ENCODE measurements at places on chromosomes 3 and 15. TPM values are rescaled to one million over a fixed set of nuclear protein-coding genes. Genes with fewer than 3 reads are reported as not detected.

The MYZAP gene
- total RNA-seq = 5.1 TPM

The GRM2 gene
- total RNA-seq = 0.81 TPM

DNA sequence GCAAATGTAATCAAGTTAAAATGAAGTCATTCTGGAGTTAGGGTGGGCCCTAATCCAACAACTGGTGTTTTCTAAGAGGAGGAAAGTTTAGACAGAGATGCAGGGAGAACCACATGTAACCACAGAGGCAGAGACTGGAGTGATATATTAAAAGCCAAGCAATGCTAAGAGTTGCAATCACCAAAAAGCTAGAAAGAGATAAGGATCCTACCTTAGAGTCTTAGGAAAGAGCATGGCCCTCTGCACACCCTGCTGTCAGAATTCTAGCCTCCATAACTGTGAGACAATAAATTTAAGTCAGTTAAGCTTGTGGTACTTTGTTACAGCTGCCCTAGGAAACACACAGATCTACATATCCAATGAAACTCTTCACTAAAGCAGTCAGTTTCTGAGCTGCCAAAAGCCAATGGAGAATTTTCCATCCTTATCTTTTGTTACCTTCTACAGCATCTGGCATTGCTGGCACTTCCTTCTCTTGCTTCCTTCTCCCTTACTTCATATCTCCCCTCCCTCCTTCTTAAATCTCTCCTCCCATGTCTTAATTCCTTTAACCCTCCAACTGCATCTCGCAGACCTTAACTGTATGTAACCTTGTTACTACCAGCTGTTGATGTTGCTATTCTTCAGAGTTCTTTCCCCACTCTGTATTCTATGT is 11.2 kb downstream of the DCBLD2 start:
- H3K27me3 ChIP-seq = no peaks in the 10 kb centered on the region
- no peak overlapping the region for H3K4me3 ChIP-seq
- peaks cover 53% of the 10 kb centered on the region for H3K36me3 ChIP-seq
- H3K27ac ChIP-seq = no peak overlapping the region
- H3K4me1 ChIP-seq = peaks cover 35% of the 10 kb centered on the region
- DNase-seq = no peak

DNA sequence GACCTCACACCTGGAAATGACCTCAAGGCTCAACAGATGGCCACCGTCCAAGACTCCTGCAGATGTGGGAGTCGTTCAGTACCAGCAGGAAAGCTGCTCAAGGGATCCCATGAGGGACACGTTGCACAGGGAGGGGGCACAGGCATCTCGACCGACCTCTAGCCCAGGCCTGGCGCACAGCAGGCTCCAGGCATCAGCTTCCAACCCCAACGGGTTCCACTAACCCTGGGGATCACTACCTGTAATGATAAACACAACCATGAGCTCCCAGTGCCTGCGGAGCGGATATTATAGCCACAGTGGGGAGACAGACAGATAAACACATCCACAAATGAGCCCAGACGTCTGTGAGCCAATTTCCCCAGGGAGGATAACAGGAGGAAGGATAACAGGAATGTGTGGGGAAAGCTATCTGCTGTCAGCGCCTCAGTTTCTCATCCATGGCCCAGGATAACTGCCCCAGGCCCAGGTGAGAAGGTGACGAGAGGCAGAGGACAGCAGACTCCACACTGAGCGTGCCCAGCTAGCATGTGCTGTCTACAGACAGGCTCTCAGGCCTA is 19.9 kb downstream of the NUP210 start:
- H3K27ac ChIP-seq = no peak overlapping the region
- H3K36me3 ChIP-seq = peaks cover 13% of the 10 kb centered on the region
- no peaks in the 10 kb centered on the region for H3K27me3 ChIP-seq
- DNase-seq = no peak
- H3K4me1 ChIP-seq = no peaks in the 10 kb centered on the region

DNA sequence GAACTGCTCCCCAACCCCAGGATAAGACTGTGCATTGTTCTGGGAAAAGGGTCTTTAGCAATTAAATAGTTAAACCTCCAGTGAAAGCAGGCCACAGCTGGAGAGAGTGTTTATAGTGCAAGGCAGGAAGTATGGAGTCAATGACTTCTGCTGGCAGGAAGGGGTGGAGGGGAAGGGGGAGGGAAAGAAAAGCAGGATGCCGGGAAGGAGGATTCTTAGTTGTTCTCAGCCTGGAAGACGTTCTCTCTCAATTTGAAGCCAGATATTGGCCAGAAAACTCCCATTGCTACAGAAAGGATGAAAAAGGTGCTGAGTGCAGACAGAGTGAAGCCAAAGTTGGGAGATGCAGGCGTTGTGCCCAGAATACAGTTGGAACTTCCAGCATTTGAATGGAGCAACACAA is 35.7 kb upstream of the ACTL6A start:
- H3K4me3 ChIP-seq = no peak overlapping the region
- H3K27ac ChIP-seq = no peak overlapping the region
- H3K36me3 ChIP-seq = no peaks in the 10 kb centered on the region
- no peaks in the 10 kb centered on the region for H3K4me1 ChIP-seq
- no peak for DNase-seq

DNA sequence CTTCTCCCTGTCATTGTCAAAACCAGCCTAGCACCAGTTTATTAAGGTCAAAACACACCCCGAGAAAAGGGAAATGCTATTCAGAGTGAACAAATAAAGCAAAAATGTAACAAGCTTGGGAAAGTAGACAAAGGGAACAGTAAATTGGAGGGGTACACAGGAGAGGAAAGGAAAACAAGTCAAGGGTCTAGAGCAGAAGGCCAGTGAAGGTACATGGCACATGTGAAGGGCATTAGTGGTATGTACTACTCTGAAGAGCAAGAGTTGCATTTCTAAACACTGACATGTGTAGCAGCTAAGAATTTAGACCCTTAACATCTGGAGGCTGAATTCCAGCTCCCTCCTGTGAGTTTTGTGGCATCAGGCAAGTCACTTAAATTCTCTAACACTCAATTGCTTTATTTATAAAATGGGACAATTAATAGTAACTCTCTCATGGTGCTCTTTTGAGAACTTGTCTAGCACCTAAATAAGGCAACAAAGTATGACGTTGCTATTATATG is 244.3 kb upstream of the ADAMTS9 start:
- no peak for DNase-seq
- H3K27ac ChIP-seq = no peak overlapping the region
- H3K4me1 ChIP-seq = peaks cover 9% of the 10 kb centered on the region
- no peaks in the 10 kb centered on the region for H3K36me3 ChIP-seq

DNA sequence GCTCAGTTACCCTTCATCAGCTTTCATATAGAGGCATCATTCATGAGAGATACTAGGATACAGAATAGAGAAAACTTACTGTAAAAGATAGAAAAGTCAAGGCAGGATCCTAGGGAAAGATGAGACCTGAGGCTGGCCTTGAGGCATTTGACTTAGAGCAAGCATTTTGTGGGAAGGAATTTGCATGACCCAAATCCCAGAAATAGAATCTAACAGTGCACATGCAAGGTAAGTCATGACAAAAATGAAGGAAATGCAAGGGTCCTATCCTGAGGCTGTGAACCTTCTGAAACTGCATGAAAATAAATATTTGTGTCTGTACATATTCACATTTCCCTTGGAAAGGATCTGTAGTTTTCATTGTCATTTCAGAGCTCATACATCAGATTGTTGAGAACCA is 122.3 kb downstream of the HCN4 start:
- H3K36me3 ChIP-seq = no peaks in the 10 kb centered on the region
- no peaks in the 10 kb centered on the region for H3K27me3 ChIP-seq
- DNase-seq = no peak
- no peak overlapping the region for H3K4me3 ChIP-seq

GRCh38 chr3:159652452-159652851 is 336.2 kb upstream of the IL12A start:
- DNase-seq = no peak
- no peak overlapping the region for H3K4me3 ChIP-seq
- no peak overlapping the region for H3K27ac ChIP-seq
- H3K4me1 ChIP-seq = peaks cover 9% of the 10 kb centered on the region
- no peaks in the 10 kb centered on the region for H3K36me3 ChIP-seq
- H3K27me3 ChIP-seq = no peaks in the 10 kb centered on the region

- DNase-seq = no peak
- H3K4me1 ChIP-seq = peaks cover 12% of the 10 kb centered on the region
- H3K4me3 ChIP-seq = no peak overlapping the region
- no peaks in the 10 kb centered on the region for H3K27me3 ChIP-seq
Observed at GRCh38 chr15:62964251-62964650, 78.3 kb upstream of the TPM1 start.

DNA sequence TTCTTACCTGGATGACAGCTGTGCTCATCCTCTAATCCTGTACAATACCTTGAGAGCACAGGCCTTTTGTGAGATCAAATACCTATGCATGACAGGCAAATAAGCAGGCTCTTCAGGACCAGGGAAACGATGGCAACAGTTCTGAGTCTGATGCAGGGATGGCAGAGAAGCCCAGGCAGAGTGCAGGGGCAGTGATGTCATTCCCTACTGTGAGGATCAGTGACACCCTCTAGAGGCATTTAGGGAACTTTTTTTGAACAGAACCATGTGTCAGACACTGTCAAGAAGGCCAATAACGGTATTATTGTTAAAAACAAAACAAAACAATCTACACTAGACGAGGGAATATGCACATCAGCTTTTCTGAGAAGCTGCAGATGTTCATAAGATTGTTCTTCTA is 314.8 kb upstream of the CTDSPL start:
- no peak overlapping the region for H3K27ac ChIP-seq
- H3K36me3 ChIP-seq = no peaks in the 10 kb centered on the region
- no peak overlapping the region for H3K4me3 ChIP-seq
- DNase-seq = peak; percentile 3

DNA sequence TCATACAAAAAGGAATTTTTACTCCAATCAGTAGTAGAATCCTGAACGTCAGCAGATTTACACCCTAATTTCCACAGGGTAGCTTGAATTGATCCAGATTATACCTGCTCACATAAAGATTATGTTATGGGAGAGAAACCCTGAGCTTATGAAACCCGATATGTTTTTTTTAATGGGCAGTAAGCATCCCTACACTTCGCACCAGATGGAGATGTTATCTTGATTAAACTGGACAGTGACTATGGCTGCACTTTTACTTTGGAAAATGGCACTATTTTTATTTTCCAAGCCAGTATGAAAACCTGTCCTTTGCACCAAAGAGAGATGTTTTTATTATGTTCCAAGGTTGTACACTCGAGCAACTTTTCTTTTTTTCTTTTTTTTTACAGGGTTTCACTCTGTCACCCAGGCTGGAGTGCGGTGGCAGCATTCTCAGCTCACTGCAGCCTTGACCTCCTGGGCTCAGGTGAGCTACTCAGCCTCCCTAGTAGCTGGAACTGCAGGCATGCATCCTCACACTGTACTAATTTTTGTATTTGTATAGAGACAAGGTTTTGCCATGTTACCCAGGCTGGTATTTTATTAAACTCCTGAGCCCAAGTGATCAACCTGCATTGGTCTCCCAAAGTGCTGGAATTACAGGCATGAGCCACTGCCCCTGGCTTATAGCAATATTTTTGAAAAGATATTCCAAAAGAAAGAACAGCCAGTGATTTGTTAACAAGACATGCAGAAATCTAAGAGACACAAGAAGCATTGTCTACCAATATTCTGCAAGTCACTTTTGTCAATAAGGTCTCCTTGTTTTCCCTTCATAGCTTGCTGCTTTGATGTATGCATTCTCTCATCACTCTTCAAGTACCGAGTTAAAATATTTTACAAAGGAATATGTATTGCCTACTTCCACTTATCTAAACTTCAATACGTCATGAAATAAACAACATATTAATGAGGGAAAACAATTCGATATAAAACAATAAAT is 1412.6 kb downstream of the ZPLD1 start:
- H3K4me3 ChIP-seq = no peak overlapping the region
- no peaks in the 10 kb centered on the region for H3K36me3 ChIP-seq
- H3K27me3 ChIP-seq = no peaks in the 10 kb centered on the region
- DNase-seq = no peak

DNA sequence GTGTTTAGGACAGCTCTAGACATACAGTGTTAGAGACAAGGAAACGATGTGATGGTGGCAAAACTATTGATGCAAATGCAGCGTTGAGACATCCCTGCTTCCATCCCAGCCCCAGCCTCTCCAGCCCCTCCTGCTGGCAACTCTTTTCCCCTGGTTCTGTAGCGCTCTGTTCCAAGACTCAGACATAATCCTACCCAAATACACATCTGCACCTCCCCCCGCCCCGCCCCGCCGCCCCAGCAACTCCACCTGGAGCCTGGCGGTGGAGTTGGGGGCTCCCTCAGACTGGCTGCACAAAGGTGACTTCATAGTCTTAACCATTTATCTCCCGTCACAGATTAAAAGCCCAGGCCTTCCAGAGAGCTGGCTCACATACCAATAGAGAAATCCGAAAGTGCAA is 7.2 kb upstream of the SEC22A start:
- H3K36me3 ChIP-seq = no peaks in the 10 kb centered on the region
- no peak overlapping the region for H3K27ac ChIP-seq
- H3K4me1 ChIP-seq = no peaks in the 10 kb centered on the region
- no peak overlapping the region for H3K4me3 ChIP-seq
- no peaks in the 10 kb centered on the region for H3K27me3 ChIP-seq
- DNase-seq = peak; percentile 16

GRCh38 chr3:18237251-18238005 is 187.7 kb downstream of the SATB1 start:
- peaks cover 9% of the 10 kb centered on the region for H3K4me1 ChIP-seq
- no peak overlapping the region for H3K27ac ChIP-seq
- DNase-seq = no peak
- no peak overlapping the region for H3K4me3 ChIP-seq

DNA sequence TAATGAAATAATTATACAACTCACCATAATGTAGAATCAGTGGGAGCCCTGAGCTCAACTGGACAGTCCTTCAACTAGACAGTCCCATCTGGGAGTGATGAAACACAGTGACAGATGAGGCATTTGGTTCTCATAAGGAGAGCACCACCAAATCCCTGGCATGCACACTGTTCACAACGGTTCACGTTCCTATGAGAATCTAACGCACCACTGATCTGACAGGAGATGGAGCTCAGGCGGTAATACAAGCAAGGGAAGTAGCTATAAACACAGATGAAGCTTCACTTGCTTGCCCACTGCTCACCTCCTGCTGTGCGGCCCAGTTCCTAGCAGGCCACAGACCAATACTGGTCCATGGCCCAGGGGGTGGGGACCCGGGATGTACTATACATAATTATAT is 17.0 kb downstream of the PRKAR2A start:
- H3K27me3 ChIP-seq = no peaks in the 10 kb centered on the region
- no peaks in the 10 kb centered on the region for H3K4me1 ChIP-seq
- no peak overlapping the region for H3K4me3 ChIP-seq
- no peaks in the 10 kb centered on the region for H3K36me3 ChIP-seq
- no peak overlapping the region for H3K27ac ChIP-seq

DNA sequence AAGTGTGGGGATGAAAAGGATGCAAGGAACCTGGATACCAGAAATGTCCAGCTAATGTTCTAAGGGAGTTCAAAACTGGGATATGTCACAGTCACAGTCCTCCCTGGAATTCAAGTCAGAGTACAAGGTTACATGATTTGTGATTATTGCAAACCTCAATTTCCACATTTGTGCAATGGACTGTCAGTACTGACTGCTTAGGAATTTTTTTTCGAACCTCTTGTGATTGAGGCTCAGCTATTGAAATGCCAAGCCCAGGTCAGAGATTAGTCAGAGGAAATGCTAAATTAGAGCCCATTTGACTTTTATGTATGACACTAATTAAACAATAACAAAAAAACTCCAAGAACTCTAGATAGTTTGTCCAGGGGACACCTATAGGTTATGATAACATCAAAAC is 210.2 kb downstream of the THSD4 start:
- no peaks in the 10 kb centered on the region for H3K27me3 ChIP-seq
- no peak for DNase-seq
- no peaks in the 10 kb centered on the region for H3K36me3 ChIP-seq
- no peak overlapping the region for H3K27ac ChIP-seq
- peaks cover 11% of the 10 kb centered on the region for H3K4me1 ChIP-seq
